Large intestine (tissue), 12 donors: ENCODE measurements at places on chromosomes 2 and 18. TPM values are rescaled to one million over a fixed set of nuclear protein-coding genes. Genes with fewer than 3 reads are reported as not detected.
A peak's percentile ranks its signal among the peaks of the same experiment; 100 is the strongest.

GRCh38 chr2:241267249-241268067 is 48.0 kb downstream of the HDLBP start:
- DNase-seq = no peak

- DNase-seq = no peak
Observed at GRCh38 chr2:238418196-238418998, 8.3 kb upstream of the ASB1 start.

- no peak for DNase-seq
Observed at GRCh38 chr2:182018218-182018617, 32.6 kb downstream of the PPP1R1C start.

- peak; percentile 94 for DNase-seq
Observed at GRCh38 chr2:23028106-23028505, 356.9 kb upstream of the KLHL29 start.

- no peak for DNase-seq
Observed at GRCh38 chr18:49174478-49174877, 223.7 kb upstream of the SMAD7 start.

- peak; percentile 86 for DNase-seq
Observed at GRCh38 chr2:70143314-70144150, 47.3 kb downstream of the C2orf42 start.

DNA sequence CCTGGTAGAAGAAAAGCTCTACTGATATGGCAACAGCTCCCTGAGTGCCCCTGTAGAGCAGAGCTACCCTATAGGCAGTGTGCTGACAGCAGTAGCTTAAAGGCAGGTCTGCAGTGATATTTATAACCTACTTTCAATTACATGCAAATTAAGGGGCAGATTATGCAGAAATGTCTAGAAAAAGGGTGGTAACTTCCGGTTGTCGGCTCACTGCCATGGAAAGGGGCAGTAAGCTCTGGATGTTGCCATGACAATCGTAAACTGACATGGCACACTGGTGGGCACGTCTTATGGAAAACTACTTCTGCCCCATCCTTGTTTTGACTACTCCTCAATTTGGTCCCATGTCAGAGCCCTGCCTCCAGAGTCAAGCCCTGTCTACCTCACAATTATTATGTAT is 2.9 kb upstream of the TYMS start:
- DNase-seq = no peak

DNA sequence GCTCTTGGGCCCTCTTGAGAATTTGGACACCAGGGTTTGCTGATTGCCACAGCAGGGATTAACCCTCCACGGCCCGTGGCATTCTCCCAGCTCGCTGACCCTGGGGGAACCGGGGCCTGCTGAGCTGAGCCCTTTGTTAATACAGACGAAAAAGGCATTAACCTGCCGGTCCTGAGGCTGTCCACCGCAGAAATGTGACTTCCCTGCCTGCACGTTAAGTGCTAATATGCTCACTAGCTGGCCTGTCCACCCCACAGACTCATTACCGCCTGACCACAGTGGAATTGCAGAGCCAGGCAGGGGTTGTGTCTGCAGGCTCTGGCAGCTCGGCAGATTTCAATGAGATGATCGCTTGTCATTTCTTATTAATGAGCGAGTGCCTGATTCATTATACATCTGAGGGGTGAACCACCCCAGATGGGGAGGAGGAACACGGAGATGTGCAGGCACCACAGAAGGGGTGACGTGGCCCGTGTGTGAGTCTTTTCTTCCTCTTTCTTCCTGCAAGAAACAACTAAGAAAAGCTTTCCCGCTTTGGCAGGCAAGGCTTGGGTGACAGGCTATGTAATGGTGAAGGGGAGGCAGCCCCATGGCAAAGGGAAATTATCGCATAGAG is 126.0 kb downstream of the GLI2 start:
- no peak for DNase-seq

DNA sequence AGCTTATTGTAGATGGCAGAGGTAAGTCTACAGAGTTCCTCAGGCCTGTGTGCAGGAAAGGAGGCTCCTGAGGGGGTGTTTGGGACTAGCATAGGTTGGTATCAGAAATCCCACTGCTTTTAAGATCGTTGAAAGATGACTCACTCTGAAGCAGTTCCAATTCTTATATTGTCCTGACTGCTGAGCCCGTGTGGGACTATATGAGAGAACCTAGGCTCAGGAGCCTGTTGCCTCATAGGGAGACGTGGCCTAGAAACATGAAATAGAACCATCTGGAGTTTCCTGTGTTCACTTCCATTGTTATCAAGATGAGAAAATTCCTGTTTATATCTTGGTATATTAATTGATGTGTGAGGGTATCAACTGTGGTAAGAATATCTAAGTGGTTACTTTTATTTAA is 5.7 kb downstream of the CCT7 start:
- no peak for DNase-seq

- DNase-seq = no peak
Observed at GRCh38 chr2:235618039-235618438, 124.2 kb downstream of the AGAP1 start.

DNA sequence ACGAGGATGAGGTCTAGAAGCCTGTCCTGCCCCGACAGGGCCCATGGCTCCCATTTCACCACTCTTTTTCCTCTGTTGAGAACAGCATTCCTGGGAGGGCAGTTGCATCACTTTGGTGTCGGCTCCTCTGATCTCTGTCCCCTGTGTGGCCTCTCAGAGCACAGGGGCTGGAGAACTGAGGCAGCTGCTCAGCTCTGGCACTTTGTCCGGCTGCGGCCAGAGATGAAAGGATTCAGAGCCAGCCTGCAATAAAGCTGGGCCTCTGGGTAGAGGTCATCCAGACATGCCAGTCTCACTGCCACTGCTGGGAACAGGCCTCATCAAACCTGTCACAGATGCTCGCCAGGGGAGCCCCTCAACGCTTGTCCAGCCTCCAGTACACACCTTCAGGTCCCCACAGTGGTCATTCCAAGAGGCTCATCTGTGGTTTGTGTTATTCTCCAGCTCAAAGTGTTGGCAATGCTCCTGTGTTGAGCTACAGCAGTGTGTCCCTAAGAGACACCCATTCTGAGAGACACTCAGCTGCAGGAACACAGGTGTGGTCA is 13.1 kb upstream of the ROCK2 start:
- peak; percentile 92 for DNase-seq

- no peak for DNase-seq
Observed at GRCh38 chr2:36370281-36370680, 14.7 kb downstream of the CRIM1 start.

DNA sequence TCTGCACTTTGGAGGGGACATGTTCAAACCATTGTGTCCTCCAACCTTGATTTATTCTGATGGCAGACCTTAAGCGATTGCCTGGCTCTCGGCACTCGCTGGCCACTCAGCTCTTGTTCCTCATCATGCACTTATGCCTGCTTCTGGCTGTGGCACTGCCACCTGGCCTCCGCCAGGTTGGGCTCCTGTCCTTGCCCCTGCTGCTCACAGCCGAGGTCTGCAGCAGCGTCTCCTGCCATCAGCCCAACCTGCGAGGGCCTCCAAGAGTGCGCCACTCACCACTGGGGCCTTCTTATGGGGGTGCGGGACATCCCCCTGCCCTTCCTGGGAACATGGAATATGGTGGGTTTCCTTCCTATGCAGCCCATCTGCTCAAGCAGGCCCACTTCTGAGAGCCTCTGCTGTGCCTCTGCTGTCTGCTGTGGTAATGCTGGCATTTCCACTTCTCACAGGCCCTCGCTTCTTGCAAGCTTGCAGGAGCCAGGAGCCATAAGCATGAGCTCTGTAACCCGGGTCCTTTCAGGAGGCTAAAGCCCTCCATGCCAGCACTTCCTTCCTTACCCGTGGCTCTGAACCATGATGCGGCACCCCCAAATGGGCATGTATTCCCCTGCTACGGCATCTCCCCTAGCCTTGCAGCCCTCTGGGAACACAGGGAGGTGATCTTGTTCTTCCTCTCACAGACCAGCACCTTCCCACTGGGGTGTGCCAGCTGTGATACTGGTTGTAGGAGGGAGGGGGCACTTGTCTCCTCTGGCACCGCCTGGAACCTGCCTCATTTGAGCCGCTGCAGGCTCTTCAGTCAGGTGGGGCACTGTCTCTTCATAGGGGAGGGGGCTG is 58.6 kb upstream of the HS6ST1 start:
- DNase-seq = no peak

Gene GREB1L
- 1.8 TPM for polyA plus RNA-seq

Gene SCYGR4
- polyA plus RNA-seq = 0.03 TPM

Gene M1AP
- 0.12 TPM for polyA plus RNA-seq

Gene IL1B
- 3.9 TPM for polyA plus RNA-seq

Gene ABCG8
- polyA plus RNA-seq = 24.3 TPM

Gene KLHL14
- 0.39 TPM for polyA plus RNA-seq

Gene SRD5A2
- polyA plus RNA-seq = 0.22 TPM

Gene TSPYL6
- 0.06 TPM for polyA plus RNA-seq

Gene ANKRD62
- polyA plus RNA-seq = 0.01 TPM

Gene MRO
- polyA plus RNA-seq = 14.6 TPM

Gene SCN1A
- polyA plus RNA-seq = 0.21 TPM

Gene DSC2
- 65.2 TPM for polyA plus RNA-seq

Gene CABLES1
- polyA plus RNA-seq = 11.1 TPM
